HFFc6 (cell line): ENCODE measurements at places on chromosomes 2 and 18. TPM values are rescaled to one million over a fixed set of nuclear protein-coding genes. Genes with fewer than 3 reads are reported as not detected.

GRCh38 chr2:69163109-69163508 lies 150.1 kb downstream of the ANTXR1 start:
- DNase-seq = peak; percentile 80

GRCh38 chr2:11031876-11032275 lies 120.1 kb downstream of the KCNF1 start:
- no peak for DNase-seq

DNA sequence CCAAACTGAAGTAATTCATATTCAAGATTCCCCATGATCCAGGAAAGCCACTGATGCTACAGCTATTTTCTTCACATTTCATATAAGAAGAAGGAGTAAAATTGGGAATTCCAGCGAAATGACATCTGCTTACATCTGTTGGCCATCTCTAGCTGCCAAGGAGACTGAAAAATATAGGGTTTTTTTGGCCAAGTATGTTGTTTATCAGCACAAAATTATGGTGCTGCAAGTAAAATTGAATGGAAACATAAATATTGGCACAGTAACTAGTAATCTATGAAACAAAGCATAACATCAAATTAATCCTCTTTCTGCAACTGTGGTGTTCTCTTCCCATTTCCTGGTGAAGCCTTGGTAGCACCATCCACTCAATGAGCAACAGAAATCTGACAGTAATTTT lies 649.5 kb upstream of the ZNF804A start:
- DNase-seq = no peak

DNA sequence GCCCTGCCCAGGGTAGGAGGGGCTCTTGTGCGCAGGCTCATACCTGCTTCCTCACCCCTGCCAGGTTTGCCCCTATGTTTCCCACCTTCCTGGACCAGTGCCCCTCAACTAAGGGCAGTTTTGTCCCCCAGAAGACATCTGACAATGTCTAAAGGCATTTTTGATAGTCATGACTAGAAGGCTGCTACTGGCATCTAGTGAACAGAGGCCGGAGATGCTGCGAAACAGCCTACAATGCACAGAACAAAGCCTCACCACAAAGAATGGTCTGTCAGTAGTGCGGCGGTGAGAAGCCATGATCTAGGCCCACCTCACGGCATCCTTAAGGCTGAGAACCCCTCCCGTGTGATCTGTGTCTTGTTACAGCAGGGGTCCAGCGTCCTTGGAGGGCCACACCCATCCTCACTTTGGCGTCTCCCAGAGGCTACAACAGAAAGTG lies 96.0 kb downstream of the TMEM17 start:
- no peak for DNase-seq

DNA sequence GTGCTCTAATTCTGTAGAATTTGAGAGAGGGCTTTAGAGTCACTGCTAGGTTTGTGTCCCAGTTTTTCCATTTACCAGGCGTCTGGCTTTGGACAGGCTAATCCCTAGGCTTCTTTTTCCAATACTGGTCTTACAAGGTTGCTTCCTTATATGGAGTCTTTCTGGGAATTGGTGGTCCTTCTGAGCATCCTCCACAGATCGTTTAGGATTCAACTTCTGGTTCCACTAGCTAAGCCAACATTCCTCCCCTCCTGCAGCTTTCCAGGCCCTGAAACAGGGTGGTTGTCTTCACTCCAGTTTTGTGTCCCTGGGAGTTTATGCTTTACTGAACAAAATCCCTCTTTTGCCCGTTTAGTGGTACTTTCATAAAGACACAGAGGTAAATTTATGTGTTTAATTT lies 170.6 kb downstream of the CERS6 start:
- DNase-seq = no peak

DNA sequence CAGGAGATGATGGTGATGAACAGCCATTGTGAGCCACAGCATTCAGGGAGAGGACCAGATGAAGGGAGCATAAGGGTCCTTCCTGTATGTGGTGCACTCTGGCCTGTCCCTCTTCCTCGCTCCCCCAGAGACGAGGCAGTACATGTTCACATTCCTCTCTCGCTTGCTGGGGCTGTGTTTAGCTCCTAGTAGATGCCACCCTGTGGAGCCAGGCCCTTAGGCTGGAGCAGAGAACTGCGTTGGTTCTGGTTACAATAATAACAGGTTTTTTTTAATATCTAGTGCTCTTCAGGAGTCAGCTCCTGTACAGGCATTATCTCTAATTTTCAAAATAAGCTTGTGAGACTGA lies 171.1 kb upstream of the MYT1L start:
- DNase-seq = no peak

- no peak for DNase-seq
These were observed 7.5 kb downstream of the CD207 start for GRCh38 chr2:70828115-70828514.

GRCh38 chr2:161424394-161424769 lies 8.3 kb downstream of the TBR1 start:
- no peak for DNase-seq

DNA sequence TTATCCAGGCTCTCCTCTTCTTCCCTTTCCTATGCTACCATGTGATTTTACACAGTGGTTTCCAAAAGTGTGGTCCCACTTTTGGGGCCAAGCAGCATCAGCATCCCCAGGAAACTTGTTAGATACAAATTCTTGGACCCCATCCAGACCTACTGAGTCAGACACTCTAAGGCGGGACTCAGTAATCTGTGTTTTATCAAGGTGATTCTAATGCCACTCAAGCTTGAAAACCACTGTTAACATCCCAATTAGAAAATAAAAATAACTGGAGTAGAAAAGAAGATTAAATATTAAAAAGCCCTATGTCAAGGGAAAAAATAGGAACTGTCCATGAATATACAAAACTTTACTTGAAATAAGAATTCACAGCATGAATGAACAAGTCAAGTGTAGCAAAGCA lies 10.8 kb downstream of the DSG2 start:
- DNase-seq = no peak

DNA sequence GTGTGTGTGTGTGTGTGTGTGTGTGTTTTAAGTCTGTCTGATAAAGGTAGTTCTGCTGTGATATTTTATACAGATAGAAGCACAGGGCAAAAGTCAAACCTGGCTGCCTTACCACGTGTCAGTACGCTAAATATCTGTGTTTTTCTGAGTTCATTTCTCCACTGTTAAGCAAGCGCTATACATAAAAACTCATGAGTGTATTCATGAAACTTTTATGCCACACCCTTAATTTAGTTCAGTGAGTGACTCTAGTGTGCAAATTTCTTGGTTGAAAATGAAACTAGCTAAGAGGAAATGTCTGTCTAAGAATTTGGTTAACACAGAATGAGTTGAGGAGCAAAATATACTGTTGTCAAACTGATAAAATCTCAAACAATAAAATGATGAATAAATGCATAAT lies 11.2 kb downstream of the CASP10 start:
- no peak for DNase-seq

GRCh38 chr18:2719040-2719439 lies 63.5 kb downstream of the SMCHD1 start:
- DNase-seq = no peak

- DNase-seq = no peak
These were observed 451.1 kb upstream of the POU3F3 start for GRCh38 chr2:104402825-104403224.

GRCh38 chr2:27445155-27445554 lies 3.0 kb downstream of the KRTCAP3 start:
- no peak for DNase-seq

DNA sequence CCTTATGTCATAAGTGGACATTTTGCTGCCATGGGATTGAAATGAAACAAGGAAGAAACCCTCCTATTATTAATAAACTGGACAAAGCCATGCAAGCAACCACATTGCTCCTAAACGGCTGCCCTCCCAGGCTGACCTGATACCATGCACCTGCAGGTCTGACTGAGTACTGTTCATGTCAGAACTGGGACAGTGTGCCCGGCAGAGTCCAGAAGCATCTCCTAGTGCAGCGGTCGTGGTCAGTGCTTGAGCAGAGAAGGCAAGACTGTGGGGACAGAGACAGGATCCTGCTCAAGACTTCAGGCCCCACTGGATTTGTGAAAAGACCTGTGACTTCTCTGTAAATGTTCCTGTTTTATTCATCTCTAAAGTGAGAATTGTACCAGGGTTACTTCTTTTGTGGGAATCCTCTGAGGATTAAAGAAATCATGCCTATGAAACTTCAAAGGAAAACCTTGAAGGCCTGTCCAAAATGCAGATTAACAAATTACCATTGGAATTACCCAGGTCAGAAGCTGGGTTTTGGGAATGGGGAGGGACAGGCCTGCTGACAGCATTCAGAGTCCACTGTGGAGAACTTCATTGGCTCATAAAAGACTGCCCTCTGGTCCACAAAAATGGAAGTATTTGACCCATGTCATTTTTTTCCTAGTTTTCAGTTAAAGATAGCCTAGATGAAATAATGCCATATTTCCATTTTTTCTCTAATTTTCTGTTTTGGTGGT lies 13.9 kb downstream of the RNF144A start:
- DNase-seq = no peak

DNA sequence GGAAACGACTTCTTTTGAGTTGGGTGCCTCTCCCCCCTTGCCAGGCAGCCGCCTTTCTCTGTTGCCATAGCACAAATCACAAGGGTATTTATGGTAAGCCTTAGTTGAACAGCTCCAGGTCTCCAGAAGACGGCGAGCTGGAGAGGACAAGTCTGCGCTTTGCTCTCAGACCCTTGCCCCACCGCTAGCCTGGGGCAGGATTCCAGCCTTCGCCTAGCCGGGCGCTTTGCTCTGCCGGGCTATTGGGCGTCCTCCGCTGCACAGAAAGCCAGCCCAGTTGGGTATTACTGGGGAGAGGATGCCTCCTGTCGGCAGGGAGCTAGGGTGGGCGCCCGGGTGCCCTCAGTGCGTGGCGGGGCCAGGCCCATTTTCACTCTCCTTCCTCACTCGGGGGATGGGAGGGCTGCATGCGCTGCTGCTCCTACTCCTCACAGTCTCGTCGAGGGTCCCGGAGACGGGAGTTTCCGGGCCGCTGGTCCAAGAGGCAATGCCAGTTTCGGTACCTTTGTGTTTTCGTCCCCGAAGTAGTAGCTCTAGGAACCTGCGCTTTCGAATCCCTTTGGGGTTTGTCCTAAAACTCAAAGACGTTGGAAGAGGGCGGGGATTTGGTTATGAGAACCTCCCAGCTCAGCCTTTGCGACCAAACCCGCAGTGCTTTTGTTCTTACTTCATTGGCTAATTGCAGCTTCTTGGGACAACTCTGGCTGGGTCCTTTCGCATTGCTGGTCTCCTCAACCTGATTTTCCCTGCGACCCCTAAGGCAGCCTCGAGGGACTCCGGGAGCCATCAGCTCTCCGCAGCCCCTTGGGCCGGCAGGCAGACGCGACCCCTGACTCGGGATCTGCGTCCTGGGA lies 3.6 kb upstream of the DLX2 start:
- DNase-seq = peak; percentile 60

- no peak for DNase-seq
These were observed 153.9 kb downstream of the INSIG2 start for GRCh38 chr2:118242216-118242615.

DNA sequence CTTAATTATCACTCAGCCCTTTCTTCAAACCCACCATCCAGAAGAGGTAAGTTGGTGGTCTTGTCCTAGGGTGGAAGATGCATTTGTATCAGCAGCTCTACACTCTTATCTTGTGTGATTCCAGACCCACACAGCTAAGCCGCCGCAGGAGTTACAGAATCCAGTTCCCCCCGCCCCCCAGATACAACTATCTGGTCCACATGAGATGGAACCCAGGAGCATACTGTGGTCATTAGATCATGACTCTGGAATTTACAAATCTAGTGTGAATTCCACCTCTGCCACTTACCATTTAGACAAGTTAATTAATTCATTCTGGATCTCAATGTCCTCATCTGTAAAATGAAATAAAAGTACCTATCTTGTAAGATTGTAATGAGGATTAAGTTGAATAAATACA lies 486.4 kb downstream of the BCL11A start:
- DNase-seq = no peak

DNA sequence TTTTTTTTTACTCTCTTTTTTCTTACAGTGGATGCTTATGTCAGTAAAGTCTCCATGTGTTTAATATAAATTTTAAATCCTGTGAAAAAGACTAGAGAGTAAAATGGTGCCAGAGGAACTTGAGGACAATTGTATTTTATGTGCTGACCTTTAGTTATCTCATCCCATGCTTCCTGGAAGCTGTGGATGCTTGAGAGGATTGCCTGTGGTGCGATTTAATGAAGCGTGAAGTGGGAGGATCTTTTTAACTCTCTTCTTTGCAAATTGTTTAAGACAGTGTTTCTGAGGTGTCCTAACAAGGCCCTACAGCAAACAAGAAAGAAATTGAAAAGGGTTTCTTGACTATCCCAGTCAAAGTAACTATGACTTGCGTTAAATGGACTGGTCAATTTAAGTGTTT lies 84.2 kb downstream of the DTNA start:
- DNase-seq = no peak

GRCh38 chr18:9150121-9150520 lies 13.5 kb downstream of the ANKRD12 start:
- no peak for DNase-seq

GRCh38 chr2:240310201-240310600 lies 125.3 kb upstream of the GPC1 start:
- DNase-seq = no peak

GRCh38 chr2:197399887-197400540 lies 34.8 kb downstream of the SF3B1 start:
- no peak for DNase-seq

GRCh38 chr2:54570925-54571694 lies 115.0 kb downstream of the SPTBN1 start:
- DNase-seq = peak; percentile 48

DNA sequence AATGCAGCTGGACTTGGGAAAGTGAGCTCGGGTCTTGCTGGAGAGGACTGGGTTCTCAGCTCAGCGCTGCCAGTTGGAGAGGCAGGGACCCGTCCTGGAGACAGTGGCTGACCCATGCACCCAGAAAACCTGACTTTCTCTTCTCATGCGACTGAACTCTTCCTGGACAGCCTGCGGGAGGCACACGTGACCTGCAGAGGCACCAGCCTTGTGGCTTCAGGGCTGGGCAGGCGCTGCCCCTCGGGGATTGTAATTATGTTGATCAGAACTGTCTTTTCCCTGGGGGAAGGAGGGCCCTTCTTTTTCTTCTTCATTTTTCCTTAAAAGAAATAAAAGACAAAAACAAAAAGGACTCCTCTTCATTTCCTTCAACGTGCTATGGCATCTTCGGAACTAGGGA lies 198.1 kb downstream of the VAPA start:
- no peak for DNase-seq

STAMBP gene
- 33.7 to 34.7 TPM (median 34.2 TPM) in 3 replicates for total RNA-seq

C2orf15 gene
- total RNA-seq = 0.15 TPM in 1 of 3 replicates, not detected in the others

NEURL3 gene
- not detected in 3 replicates for total RNA-seq

CTDP1 gene
- 15.8 to 18.2 TPM (median 17.0 TPM) in 3 replicates for total RNA-seq

CROCC2 gene
- total RNA-seq = not detected in 2 replicates

ITGA4 gene
- 21.0 to 29.7 TPM (median 26.4 TPM) in 3 replicates for total RNA-seq
